Small intestine (tissue), 16 donors: ENCODE measurements at places on chromosomes 12 and 14. TPM values are rescaled to one million over a fixed set of nuclear protein-coding genes. Genes with fewer than 3 reads are reported as not detected.

GRCh38 chr12:71130521-71131069 lies 27.2 kb downstream of the TSPAN8 start:
- DNase-seq = no peak

Gene ADAM20
- polyA plus RNA-seq = 0.09 TPM

DNA sequence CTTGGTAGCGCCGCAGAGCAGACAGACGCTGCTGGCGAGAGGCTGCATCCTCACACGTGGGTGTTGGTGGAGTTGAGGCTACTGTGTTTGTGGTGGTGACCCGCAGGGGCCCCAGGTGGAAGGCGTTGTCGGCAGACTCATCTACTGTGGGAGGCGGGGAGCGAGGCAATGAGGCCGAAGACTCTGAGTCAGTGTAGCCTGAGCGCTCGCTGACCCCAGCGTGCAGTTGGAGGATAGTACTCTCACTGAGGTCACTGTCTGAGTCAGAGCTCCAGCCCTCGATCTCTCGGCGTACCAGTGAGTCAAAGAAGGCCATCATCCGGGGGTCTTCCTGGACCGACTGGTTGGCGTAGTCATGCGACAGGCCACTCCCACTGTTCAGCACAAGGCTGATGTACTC lies 76.0 kb upstream of the ACTN1 start:
- DNase-seq = no peak

DNA sequence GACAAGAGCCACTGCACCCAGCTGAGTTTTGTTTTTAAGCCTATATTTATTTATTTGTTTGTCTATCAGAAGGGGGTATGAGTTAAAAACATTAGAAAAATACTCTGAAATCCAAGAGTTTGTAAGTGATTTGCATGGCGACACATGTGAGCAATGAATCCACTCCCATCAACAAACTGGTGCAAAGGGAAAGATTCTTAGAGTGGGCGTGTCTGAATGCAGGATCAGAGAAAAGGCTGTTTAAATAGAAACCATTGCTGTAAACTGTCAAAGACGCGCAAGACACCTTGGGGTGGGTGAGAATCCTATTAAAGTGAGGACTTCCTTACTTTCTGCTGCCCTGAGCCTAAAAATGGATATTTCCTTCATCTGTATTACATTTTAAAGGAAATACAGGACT lies 51.9 kb downstream of the ZFYVE26 start:
- DNase-seq = no peak

DNA sequence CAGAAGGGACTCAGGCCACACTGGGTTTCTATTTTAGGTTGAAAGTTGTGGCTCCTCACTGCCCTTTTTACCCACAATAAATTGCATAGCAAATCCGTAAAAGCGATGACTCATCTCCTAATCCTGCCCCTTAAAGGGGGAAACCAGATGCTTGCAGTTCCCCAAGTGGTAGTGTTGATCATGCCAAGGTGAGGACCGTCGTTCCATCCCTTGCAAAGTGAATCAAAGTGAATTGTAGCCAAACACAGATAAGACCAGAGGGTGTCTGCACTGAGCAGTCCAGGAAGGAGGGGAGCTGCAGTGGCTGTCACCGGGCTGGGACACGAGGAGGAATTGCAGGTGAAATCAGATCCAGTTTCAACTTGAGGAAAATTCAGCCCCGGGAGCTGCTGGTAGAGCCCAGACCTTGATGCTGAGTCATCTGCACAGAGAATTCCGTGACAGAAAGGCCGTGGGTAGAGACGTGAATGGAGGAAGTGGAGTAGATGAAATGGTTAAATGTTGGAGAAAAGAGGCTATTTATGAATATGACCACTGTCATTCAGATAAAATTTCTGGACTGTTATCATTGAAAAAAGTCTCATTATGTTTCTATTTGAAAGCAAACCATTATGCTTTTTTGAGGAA lies 44.2 kb upstream of the MMP17 start:
- DNase-seq = no peak

Gene DPPA3
- polyA plus RNA-seq = not detected

DNA sequence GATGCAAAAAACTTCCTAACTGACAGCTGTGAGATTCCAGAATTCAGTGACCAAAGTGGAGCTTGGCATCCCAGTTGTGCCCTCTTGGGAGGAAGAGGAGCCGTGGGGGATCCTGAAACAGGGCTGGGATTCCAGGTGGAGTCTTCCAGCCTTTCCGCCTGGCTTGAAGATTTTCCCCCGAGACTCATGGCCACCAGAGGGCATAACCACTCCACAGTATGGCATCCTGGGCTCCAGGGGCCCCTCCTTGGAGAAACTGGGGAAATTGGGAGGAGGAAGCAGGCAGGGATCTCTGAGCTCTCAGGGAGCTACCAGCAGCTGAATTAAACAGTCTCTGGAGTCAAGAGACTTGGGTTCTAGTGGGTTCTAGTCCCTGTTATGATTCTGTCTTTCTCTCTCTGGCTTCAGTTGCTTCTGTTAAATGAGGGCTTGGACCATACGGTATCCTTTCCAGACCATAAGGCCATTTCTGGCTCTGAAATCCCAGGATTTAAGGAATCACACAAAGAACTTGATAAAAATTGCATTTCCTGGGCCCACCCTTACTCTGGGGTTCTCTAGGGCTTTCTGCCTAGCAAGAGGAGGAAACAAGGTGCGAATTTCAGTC lies 2.6 kb upstream of the TAMALIN start:
- DNase-seq = peak; percentile 62

Gene STON2
- 3.4 TPM for polyA plus RNA-seq

Gene RPS6KA5
- polyA plus RNA-seq = 2.4 TPM

- DNase-seq = no peak
Measured at GRCh38 chr12:45827974-45828373, 98.5 kb downstream of the ARID2 start.

- no peak for DNase-seq
Measured at GRCh38 chr12:65334521-65334920, 56.0 kb downstream of the MSRB3 start.

DNA sequence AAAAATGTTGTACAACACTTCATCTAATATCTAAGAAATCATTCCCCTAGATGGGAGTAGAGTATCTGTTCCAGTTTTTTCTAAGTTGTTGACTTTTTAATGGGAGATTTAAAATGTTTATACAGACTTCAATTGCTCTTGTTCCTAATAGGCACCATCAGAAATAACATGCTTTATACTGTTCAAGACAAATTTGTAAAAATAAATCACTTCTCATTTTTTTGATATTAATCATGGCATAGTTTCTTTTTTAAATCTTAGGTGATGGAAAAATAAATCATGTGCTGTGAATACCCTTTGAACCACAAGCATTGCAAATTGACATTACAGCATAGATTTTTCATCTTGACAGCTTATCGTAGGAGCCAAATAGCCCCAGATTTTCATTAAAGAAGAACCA lies 473.5 kb upstream of the MGAT4C start:
- no peak for DNase-seq

- no peak for DNase-seq
Measured at GRCh38 chr12:93157279-93157678, 220.4 kb upstream of the NUDT4 start.

Gene HOTAIR
- polyA plus RNA-seq = 0.24 TPM

DNA sequence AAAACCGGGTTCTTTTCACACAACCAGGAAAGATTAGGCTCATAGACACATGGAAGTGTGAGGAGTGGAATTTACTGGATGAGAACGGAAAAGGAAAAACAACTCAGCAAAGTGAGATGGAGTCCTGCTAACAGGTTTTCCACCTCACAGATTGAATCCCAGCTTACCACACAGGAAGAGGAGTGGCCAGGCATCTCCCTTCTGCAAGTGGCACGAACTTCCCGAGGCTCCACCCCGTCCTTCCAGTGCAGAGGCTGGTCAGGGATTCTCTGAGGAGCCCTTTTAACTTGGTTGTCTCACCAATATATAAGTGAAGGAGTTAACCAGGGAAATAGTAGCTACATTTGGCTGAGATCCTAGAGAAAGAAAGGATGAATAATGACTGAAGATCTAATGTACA lies 102.8 kb downstream of the SCAF11 start:
- DNase-seq = no peak

Gene KLHDC1
- 4.0 TPM for polyA plus RNA-seq

Gene TCTN2
- polyA plus RNA-seq = 3.1 TPM

Gene CD163L1
- polyA plus RNA-seq = 16.2 TPM

DNA sequence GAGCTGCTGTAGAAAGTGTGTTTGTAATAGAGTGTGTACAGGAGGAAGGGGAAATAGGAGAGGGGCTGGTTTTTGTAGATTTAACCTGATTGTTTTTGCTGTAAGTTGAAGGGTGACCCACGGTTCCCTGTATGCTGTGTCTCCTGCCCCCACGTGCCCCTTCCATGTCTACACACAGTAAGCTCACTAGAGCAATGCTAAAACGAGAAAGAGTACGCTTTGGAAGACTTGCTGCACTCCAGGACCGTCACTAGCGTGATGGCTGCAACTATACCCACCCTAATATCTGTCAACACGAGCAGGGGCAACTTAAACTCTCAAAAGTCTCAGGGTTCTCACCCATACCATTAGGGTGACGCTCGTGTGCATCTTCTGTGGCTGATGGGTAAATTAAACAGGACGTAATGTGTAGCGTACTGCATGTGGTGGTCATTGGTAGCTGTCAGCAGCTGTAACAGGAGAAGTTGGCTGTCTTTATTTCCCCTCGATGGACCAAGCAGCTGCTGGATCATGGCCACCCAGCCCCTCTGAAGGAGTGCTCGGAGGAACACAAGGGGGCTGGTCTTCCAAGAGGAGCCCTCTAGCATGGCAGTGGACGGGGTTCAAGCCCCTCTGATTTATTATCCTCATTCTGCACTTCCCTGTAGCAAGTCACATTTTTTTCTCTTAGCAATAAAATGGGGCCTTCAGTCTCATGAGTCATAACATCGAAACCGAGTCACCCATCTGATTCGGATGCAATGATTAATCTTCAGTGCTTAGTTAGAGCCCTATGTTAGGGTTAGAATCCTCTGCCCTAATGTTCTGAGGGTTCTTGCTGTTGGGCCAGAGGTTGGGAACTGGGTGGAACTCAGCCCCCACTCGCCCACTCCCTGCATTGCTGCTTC lies 14.0 kb downstream of the CCND2 start:
- peak; percentile 77 for DNase-seq

DNA sequence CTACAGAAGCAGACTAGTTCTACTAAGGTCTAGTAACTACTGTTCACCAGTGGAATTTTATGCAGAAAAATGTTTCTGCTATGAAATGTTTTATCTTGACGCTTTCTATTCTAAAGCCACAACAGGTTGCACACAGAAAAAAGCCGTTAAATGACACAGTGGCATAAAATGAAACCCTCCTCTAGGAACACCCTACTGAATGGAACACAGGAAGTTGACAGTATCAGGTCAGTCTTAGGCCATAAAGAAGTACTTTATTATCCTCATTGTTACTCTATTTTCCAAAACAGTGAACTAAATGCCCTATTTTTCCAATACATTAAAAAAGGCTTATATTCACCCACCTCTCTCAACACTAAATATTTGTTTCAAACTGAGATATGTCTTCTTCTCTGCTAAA lies 21.9 kb downstream of the EPS8 start:
- DNase-seq = no peak

GRCh38 chr12:56234746-56235436 lies 5.0 kb downstream of the SLC39A5 start:
- DNase-seq = no peak
